Thoracic aorta (tissue), 2 donors: ENCODE measurements at places on chromosomes 6 and 20. TPM values are rescaled to one million over a fixed set of nuclear protein-coding genes. Genes with fewer than 3 reads are reported as not detected.

Gene SSTR4
- total RNA-seq = not detected

Gene CGA
- total RNA-seq = not detected

DNA sequence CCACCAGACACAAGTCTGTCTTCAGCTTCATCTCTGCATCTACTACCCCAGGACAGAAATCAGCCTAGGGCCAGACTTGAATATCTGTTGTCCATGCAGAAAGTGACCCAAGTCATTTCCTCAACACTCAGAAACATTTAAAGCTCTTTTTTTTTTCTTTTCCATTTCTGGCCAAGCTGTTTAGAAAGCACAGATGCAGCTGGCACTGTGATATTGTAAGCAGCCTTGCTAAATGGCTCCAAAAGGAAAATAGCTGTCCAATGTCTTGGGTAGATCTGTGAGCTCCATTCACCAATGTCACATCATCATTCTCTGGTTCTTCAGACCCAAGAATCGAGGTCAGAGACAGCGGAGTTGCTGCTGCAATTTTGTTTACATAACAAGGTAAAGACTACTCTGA, 174.2 kb downstream of the PDE7B start:
- no peak for DNase-seq

Gene TUBB2B
- 3.2 TPM for total RNA-seq

- no peak for DNase-seq
Measured at GRCh38 chr6:118260833-118261232, 287.3 kb upstream of the PLN start.
